ENCODE measurements at places on chromosomes 3 and 15.

DNA sequence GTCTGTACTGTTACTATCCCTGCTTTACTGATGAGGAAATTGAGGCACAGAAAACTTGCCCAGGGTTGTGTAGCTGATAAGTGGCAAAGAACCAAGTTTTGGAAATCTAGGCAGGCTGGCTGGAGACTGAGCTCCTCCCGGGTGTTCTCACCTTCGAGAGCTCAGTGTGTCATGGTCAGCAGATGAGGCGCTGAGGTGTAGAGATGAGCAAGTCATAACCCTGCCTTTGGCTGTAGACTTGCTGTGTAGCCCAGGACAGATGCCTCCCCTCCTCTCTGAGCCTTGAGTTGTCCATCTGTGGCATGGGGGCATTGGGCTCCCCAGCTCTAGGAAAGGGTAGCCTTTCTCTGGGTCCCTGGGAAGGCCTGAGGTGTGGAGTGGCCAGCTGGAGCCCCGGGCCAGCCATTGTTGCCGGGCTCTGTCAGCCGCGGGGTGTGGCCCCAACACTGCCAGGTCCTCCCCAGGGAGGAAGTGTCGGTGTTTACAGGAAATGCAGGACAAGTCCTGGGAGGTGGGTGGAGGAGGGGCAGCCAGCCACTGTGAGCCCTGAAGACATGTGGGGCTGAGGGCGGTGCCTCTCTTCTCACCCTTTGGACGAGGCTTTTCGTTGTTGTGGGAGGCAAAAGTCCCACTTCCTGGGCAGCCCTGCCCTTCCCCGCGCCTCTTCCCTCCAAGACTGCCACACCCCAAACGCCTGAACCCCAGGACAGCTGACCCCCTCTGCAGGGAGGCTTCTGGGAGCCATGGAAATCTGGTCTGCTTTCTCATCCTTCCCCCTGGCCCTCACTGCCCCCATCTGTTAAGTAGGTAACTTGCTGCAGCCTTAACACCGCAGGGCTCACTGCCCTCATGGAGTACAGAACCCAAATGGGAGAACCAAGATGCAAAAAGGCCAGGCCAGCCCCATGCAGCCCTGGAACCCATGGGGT is 29.1 kb downstream of the FGD5 start:
- DNase-seq: peak; percentile 88

- DNase-seq: no peak
Observed at GRCh38 chr15:69629631-69630161, 177.1 kb downstream of the RPLP1 start.

DNA sequence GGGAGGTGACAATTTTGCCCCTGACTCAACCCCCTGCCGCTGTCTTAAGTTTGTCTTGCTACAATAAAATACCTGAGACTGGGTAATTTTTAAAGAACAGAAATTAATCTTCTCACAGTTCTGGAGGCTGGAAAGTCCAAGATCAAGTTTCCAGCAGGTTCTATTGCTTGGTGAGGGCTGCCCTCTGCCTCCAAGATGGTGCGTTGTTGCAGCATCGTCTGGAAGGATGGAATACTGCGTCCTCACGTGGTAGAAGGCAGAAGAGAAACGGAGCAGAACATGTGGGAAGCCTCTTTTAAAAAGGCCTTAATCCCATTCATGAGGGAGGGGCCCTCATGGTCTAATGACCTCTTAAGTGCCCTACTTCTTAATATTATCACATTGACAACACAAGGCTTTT is 87.3 kb upstream of the SNTN start:
- DNase-seq: peak; percentile 8

- DNase-seq: no peak
Observed at GRCh38 chr3:100641471-100642032, 32.2 kb downstream of the ADGRG7 start.

- peak; percentile 46 for DNase-seq
Observed at GRCh38 chr3:23806534-23807423, 1.0 kb downstream of the UBE2E1 start.

- DNase-seq: no peak
Observed at GRCh38 chr3:87173776-87174175, 53.3 kb upstream of the CHMP2B start.

- no peak for DNase-seq
Observed at GRCh38 chr3:58251631-58252035, 14.0 kb downstream of the ABHD6 start.

GRCh38 chr3:141881702-141882101 is 5.3 kb downstream of the ATP1B3 start:
- no peak for DNase-seq
